Activated CD8-positive, alpha-beta memory T cell treated with anti-CD3 and anti-CD28 coated beads for 24 hours (primary cell): ENCODE measurements at places on chromosomes 13 and 19.

GRCh38 chr13:21478881-21479808 lies 20.0 kb upstream of the ZDHHC20 start:
- DNase-seq = no peak

DNA sequence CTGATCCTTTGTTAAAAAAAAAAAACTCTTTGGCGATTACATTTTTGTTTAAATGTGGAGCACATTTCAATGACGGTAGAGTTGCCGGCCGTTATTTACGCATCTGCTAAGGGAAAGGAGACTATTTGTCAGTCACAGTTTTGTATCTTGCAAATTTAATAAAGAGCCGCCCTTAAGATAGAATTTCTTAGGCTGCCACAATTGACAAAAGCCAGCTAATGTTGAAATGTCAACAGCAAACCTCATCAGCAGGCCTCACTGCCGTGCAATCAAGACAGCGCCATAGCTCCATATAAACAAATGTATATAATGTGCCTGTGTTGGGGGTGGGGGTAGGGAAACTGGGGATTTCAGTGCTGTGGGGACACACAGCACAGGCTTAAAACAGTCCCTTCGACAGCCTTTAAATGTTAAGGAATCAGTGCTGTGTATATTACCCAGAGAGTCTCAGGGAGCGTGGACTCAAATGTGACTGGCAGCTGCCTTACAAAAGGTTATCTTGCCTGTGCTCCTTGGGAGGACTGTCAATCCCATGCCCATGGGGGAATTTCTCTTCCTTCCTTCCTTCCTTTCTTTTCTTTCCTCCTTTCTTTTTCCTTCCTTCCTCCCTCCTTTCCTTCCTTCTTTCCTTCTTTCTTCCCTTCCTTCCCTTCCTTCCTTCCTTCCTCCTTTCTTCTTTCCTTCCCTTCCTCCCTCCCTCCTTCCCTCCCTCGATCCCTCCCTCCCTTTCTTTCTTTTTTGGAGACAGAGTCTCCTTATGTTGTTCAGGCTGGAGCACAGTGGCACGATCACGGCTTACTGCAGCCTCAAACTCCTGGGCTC lies 108.0 kb downstream of the URI1 start:
- no peak for DNase-seq

GRCh38 chr13:34900288-34900739 lies 41.8 kb upstream of the NBEA start:
- DNase-seq = no peak

DNA sequence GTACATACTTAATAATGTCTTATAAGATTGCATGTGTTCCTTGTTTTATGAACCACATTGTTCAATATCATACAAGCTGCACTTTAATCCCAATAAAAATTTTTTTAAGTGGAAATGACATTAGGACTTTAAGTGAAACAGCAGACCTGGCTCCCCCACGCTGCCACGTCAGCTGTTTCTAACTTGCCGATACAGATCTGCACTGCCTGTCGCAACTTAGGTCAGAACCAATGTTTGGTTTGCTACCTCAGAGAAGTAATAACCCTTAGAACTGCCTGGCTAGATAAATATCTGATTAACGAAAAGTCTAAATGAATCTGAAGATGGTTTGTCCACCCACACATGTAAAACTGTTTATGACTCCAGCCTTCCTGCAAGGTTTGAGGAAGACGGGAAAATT lies 327.5 kb upstream of the DACH1 start:
- no peak for DNase-seq
